ENCODE measurements at places on chromosomes 1 and 21.

DNA sequence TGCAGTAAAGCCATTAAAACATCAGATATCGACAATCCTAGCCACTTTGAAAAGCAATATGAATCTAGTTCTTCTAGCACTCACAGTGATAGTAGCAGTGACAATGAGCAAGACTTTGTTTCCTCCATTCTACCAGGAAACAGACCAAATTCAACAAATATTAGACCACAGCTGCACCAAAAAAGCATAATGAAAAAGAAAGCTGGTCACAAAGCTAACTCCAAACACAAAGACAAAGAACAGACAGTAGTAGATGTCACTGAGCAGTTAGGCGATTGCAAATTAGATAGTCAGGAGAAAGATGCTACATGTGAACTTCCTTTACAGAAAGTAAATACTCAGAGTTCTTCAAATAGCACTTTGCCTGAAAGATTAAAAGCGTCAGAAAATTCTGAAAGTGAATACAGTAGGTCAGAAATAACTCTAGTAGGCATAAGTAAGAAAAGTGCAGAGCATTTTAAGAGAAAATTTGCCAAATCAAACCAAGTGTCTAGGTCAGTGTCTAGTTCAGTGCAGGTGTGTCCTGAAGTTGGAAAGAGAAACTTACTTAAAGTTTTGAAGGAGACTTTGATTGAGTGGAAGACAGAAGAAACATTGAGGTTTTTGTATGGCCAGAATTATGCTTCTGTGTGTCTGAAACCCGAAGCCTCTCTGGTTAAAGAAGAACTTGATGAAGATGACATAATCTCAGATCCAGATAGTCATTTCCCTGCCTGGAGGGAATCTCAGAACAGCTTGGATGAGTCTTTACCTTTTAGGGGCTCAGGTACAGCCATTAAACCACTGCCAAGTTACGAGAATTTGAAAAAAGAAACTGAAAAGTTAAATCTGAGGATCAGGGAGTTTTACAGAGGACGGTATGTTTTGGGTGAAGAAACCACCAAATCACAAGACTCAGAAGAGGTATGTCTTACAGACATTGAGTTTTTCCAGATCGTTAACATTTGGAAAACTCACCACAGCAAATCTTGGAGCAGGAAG, 24.9 kb downstream of the RPAP2 start:
- peak; percentile 11 for DNase-seq

GRCh38 chr21:38712071-38712470, 93.7 kb upstream of the ETS2 start:
- DNase-seq = no peak

DNA sequence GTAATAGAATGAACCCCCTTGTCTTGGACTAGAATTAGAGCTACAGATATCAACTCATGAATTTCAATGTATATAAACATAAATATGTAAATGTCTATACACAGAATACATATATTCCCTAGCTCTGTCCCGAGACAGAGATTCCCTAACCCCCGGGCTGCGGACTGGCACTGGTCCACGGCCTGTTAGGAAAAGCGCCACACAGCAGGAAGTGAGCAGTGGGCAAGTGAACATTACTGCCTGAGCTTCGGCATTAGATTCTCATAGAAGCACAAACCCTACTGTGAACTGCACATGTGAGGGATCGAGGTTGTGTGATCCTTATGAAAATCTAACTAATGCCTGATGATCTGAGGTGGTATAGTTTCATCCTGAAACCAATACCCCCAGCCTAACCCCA, 51.2 kb downstream of the PIK3R3 start:
- no peak for DNase-seq

DNA sequence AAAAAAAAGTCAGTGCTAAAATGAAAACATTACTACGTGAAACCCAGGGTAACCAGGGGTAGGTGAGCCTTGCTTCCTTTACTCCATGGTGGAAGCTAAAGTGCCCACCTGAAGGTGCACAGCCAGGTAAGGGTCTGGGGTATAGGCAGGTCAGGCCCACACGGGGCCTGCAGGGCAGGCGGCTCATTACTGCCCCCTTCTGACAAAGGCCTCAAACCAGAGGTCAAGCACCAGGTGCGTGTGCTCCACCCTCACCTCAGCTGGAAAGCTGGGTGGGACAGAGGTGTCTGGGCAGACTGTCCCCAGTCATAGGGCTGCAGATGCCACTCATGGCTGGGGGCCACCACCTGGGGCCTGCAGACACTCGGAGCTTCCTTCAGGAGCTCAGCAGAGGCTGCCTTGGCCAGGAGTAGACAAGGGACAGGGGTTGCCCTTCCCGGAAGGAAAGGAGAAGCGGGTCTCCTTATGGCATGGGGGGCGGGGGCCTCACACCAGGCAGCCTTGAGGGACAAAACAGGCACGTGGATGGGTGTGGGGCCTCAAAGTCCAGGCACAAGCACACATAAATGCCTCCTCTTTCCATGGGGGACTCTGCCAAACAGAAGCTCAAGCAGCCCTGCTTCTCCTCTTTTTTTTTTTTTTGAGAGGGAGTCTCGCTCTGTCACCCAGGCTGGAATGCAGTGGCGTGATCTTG, 36.2 kb downstream of the ACOT7 start:
- DNase-seq = no peak

DNA sequence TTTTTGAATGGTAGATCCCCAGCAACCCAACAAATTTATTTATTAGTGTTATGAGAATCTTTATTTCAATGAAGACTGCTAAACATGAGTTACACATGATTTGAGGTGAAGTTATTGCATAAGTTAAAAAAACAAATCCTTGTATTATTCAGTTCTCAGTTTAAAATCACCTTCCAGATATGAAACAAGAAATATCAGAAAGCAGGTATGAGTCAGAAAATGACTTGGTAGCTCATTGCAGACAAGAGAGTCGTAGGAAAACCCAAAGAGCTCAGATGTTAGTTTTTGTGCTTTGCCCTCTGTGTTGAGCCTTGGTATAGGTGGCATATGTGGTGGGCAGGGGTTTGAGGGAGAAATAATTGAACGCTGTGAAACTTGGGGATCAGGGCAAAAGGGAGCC, 339.4 kb downstream of the BRINP3 start:
- DNase-seq = no peak

GRCh38 chr21:31714741-31715365, 17.1 kb downstream of the SCAF4 start:
- no peak for DNase-seq

- no peak for DNase-seq
Measured at GRCh38 chr1:168726281-168726680, 2.7 kb downstream of the DPT start.

- no peak for DNase-seq
Measured at GRCh38 chr1:66624412-66625060, 90.6 kb downstream of the SGIP1 start.

DNA sequence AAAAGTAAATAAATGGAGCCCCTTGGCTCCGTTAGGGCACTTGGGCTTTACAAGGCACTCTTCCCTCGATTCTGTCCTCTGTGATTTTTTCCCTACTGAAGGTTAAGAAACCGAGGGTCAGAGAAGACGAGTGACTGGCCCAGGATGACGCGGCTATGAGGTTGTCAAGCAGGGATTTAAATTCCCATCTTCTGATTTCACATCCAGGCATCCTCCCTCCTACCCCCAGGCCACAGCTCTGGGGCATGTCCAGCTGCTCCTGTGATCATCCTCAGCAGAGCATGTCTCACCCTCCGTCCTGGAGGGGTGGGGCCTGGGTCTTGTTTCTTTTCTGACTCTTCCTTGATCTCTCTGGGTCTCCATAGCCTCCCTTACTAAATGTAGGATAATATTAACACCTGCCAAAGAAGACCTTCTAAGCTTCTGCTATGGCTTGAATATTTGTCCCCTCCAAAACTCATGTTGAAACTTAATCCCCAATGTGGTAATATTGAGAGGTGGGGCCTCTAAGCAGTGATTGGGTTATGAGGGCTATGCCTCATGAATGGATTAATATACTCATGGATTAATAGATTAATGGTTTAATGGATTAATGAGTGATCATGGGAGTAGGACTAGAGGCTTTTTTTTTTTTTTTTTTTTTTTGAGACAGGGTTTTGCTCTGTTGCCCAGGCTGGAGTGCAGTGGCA, 4.6 kb downstream of the CRYBG2 start:
- no peak for DNase-seq

DNA sequence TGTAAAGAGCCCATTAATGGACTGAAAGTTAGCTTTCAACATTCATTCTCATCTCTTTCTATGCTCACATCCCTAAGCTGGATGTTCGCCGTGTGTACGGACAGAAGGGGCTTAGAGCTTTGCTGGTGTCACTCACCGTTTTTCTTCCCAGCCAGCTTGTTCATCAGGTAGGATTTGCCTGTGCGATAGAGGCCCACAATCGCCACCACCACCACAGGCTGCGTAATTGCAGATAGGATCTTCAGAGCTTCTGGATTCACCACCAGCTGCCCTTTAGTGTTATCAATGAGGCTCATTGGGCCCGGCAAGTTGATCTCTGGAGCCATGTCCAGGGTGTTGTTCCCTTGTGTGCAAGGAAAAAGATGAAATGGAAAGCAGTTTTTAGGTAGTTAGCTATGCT, 4.3 kb downstream of the GBP2 start:
- no peak for DNase-seq

DNA sequence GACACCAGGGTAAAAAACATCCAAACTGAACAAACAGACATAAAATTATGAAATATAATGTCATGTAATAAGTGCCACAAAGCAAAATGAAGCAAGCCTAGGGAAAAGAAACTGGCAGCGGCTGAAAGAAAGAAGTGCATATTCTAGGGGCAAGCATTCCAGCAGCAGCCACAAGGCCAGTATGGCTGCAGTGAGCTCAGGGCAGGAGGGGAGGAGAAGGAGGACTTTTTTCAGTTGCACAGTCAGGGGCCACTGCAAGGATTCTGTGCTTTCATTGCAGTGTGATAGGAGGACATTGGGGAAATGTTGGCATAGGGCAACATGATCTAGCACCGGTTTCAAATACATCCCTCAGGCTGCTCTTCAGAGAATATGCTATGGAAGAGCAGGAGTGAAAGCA, 263.8 kb downstream of the NEGR1 start:
- DNase-seq = no peak

DNA sequence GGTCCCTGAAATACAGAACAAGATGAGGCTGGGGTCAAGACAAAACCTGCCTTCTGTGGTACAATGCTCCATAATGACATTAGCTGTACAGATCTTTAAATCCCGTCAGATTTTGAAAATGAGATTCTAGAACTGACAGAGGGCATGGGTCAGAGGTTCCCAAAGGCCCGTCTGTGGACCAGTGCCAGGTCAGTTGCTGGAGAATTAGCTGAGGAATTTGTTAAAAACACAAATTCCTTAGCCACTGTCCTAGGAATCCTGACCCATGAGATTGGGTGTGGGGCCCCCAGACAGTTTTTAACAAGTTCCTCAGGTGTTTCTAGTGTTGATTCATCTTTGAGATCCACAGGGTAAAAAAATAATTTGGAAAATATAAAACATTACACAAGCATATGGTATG, 97.0 kb downstream of the SIPA1L2 start:
- DNase-seq = no peak

GRCh38 chr21:41065539-41065938, 102.4 kb upstream of the BACE2 start:
- DNase-seq = no peak

- DNase-seq = no peak
Measured at GRCh38 chr1:204946640-204947039, 76.0 kb downstream of the NFASC start.

DNA sequence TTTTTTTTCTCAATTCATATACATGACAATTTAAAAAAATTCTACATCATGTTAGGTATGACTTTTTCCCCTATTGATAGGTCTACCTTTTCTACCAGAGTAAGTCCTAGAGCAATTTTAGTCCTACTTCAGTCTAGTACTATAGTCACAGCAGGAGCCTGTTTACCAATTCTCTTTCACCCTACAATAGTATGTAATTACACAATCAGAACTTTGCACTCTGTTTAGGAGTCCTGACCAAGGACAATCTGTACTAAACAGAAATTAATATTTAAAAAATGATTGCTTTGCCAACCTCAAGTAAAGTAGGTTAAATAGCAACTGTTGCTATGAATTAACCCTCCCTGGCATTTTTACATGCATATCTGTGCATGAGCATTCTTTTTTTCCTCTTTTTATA, 810 bp upstream of the CYP4A11 start:
- no peak for DNase-seq

GRCh38 chr1:47661040-47661439, 223.2 kb downstream of the FOXD2 start:
- DNase-seq = no peak

DNA sequence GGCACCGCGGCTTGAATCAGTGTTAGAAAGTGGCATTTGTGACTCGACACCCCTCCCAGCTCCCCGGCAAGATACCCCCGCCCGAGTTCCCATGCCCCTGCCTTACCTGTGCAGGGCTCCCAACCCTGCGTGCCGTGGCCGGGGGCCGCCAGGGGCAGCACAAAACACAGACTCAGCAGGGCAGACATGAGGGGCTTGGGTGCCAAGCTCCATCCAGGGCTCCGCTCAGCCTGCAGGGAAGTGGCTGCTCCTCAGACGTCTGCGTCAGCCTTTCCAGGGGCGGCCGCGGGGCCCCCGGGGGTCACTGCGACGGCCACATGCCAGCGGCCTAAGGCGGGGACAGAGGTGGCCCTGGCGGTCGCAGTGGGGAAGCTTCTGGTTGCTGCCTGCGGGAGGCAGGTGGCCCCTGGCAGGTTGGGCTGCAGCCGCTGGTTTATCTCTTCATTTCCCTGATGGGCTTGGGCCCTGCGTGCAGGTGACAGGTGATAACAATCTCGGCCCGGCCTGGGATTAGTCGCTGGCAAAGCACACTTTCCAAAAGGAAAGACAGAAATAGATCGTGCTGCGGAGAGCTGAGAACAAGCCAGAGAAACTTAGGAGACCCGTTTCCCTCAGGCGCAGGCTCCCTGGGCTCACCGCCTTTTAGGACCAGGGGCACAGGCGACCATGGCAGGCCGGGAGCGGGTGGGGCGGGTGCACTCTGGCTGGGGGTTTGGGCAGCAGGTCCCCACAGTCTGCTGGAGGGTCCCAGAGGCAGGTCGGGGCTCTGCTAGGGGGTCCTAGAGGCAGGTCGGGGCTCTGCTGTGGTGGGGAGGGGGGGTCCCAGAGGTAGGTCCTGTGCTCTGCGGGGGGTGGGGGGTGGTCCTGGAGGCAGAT, at the start of gene TSPEAR:
TSPEAR (minus strand) TSS at position 246 of the 876 bp plus-strand sequence; CDS start at position 188, 58 bp downstream.
- DNase-seq = no peak

DNA sequence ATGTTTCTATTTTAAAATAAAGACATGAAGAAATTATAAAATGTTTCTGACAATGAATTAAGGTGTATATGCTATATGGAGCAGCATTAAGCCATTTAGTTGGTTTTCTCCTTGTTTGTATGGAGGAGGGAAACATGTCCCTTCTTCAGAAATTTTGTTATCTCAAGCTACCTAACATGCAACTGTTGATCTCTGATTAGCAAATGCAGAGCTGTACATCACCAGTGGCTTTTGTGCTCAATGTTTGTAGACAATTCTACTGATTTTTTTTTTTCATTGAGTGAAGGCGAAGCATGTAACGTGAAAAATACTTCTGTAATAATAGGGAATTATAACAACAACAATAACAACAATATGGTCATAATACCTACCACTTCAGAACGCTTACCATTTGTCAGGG, 463.7 kb downstream of the PLPP3 start:
- DNase-seq = no peak

- no peak for DNase-seq
Measured at GRCh38 chr1:40045182-40045581, 4.7 kb downstream of the CAP1 start.

- no peak for DNase-seq
Measured at GRCh38 chr1:158646465-158646864, 40.0 kb downstream of the SPTA1 start.
